ENCODE measurements at places on chromosomes 11 and 22. TPM values are rescaled to one million over a fixed set of nuclear protein-coding genes. Genes with fewer than 3 reads are reported as not detected.

Gene TSPAN18
- total RNA-seq = 0.49 TPM

Gene NEFH
- total RNA-seq = 0.54 TPM

Gene THRSP
- total RNA-seq = not detected

Gene DDTL
- total RNA-seq = 1.8 TPM

Gene STIM1
- total RNA-seq = 43.5 TPM

Gene EHF
- 0.18 TPM for total RNA-seq

Gene IGSF22
- not detected for total RNA-seq

Gene CCDC15
- 9.8 TPM for total RNA-seq

Gene SCGB1C1
- not detected for total RNA-seq

Gene CCDC81
- total RNA-seq = 2.6 TPM

Gene TRIM29
- total RNA-seq = not detected

Gene CYP2D6
- total RNA-seq = not detected

Gene MFRP
- 0.08 TPM for total RNA-seq

Gene TPBGL
- not detected for total RNA-seq

Gene CBX6
- 87.7 TPM for total RNA-seq

Gene OR2AG1
- total RNA-seq = not detected
